Large intestine (tissue), 12 donors: ENCODE measurements at places on chromosomes 3 and 15.

- no peak for DNase-seq
These were observed 15.4 kb upstream of the BTLA start for GRCh38 chr3:112514527-112515128.

- no peak for DNase-seq
These were observed 103.9 kb upstream of the HES1 start for GRCh38 chr3:194031867-194032635.

- no peak for DNase-seq
These were observed 453.9 kb downstream of the SQOR start for GRCh38 chr15:46088486-46089445.

GRCh38 chr3:45055032-45055410 is 28.9 kb downstream of the CLEC3B start:
- no peak for DNase-seq

- DNase-seq = no peak
These were observed 362.1 kb downstream of the PLOD2 start for GRCh38 chr3:145798696-145799537.

DNA sequence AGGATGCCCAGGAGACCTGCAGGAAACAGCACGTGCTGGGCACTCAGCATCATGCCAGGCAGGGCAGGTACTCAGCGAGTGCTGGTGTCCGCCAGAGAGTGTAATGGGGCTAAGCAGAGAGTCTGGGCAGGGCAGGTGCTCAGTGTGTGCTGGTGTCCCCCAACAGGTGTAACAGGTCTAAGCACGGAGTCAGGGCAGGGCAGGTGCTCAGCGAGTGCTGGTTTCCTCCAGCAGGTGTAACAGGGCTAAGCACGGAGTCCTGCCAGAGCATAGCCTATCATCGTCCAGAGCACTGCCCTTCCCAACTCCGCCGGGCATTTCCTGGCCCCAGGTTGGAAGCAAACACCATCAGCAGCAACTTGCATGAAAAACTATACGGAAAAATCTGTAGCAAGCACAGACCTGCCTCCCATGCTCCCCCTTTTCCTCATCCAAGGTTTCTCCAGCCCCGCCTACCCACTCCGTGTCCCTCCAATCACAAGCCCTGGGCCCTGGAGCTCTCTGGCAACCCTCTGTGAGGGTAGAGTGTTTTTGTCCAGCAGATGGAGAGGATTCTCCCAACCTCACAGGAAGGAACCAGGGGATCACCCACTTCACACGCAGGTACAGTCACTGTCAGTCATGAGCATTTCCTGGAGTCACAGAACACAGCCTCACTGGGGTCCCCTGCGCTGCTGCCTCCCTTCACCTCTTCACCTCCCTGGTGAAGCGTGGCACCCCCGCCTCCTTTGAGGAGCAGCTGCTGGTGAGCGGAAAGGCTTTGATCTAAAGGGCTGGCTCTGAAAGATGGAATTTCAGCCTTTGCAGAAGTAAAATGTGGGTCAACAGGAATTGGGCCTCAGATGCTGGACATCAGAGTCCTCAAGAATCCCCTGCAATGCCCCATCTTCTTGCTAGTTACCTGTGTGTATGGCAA is 302.5 kb downstream of the OCA2 start:
- no peak for DNase-seq

- DNase-seq = no peak
These were observed 2.9 kb downstream of the PRKCI start for GRCh38 chr3:170225166-170225565.

GRCh38 chr3:188060840-188061544 is 93.0 kb upstream of the LPP start:
- no peak for DNase-seq

DNA sequence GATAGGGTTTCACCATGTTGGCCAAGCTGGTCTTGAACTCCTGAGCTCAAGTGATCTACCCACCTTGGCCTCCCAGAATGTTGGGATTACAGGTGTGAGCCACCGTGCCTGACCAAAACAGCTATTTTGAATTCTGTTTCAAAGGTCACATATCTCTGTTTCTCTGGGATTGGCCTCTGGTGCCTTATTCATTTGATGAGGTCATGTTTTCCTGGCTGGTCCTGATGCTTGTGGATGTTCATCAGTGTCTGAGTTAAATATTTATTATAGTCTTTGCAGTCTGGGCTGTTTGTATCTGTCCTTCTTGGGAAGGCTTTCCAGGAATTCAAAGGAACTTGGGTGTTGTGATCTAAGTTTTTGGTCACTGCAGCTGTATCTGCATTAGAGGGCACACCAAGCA is 5.1 kb downstream of the PATL2 start:
- DNase-seq = peak; percentile 47

GRCh38 chr15:44092221-44092620 is 102.8 kb downstream of the FRMD5 start:
- DNase-seq = no peak

DNA sequence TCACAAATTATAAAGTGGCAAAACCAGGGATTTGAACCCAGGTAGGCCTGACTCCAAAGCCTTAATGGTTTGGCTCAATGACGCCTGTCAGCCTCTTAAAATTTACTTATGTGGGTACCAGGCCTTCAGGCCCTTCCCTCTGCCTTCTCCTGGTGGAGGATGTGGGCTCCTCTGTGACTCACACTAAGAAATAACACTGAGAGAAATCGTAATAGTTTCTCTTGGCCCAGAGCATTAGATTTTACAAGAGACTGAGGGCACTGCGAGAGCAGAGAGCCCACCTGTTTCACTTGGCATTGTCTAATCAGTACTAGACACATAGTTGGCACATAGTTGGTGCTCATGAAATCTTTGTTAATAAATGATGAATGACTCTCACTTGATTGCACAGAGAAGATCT is 505.2 kb downstream of the SHQ1 start:
- DNase-seq = no peak

GRCh38 chr3:170802164-170803151 is 67.5 kb downstream of the RPL22L1 start:
- no peak for DNase-seq

GRCh38 chr3:107268469-107268868 is 108.8 kb upstream of the CCDC54 start:
- no peak for DNase-seq

- peak; percentile 18 for DNase-seq
These were observed 1.2 kb downstream of the GP5 start for GRCh38 chr3:194397757-194398312.

- DNase-seq = peak; percentile 5
These were observed 315.6 kb upstream of the ATP10A start for GRCh38 chr15:26178640-26179220.

DNA sequence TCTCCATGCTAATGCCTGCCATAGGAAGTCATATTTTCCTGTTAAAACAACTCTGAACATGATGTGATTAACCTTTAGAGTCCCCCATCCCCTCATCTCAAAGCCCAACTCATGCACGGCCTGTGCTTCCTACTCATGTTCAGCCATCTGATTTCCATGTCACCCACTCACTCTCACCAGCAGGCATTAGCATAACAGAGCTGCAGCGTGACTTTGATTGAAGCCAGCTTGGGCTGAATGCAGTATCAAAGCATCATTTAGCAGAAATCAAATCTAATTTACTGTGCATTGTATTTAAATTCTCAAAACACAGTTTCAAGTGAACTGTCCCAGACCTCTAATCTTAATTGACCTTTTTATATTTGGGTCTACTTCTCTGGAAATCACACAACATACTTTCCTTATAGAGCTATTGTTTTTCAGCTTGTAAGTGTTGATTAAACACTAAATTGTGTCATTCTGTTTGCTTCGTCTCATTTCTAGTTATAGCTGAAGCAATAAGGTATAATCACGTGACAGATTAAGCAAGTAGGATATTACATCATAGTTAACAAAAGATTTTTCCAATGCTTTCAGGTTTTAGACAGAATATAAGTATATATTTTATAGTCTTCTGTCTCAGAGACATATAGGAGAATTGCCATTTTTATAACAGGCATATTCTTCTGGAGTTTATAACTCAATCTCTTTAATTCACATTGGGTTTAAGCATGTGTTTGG is 501.5 kb downstream of the ROBO2 start:
- DNase-seq = no peak

- no peak for DNase-seq
These were observed 74.2 kb downstream of the SPSB4 start for GRCh38 chr3:141125351-141125750.

- DNase-seq = no peak
These were observed 27.3 kb upstream of the ST8SIA2 start for GRCh38 chr15:92366381-92366780.

- DNase-seq = no peak
These were observed 48.9 kb upstream of the AMOTL2 start for GRCh38 chr3:134423153-134423552.

GRCh38 chr15:65869954-65870871 is 922 bp downstream of the RAB11A start:
- DNase-seq = peak; percentile 83

GRCh38 chr15:31333119-31333518 is 6.5 kb downstream of the KLF13 start:
- no peak for DNase-seq

DNA sequence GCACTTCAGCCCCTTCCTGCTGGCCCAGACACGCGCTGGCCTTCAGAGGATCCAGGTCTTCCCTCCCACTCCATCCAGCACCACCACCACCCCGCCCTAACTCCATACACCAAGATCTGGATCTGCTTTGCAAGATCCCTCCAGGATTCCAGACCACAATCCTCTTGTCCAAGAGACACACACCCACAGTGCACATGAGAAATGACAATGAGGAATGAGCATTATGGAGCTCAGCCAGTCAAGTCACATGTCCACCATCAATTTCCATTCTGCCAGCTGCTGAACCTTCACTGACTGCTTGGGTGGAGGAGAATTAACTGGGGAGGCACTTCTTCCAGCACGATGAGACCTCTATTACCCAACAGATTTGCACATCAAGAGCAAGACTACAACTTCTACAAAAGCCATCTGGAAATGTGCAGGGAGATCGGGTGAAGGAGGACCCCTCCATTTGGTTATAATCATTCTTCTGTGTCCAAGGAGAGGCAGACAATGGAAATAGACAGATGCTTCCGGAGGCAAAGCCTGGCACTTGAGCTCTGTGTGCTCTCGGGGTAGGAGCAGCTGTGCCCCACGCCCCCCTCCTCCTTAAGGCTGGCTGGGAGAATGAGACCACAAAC is 12.3 kb upstream of the SPATA12 start:
- DNase-seq = no peak

- no peak for DNase-seq
These were observed 53.4 kb upstream of the SNRPN start for GRCh38 chr15:24901409-24901808.

DNA sequence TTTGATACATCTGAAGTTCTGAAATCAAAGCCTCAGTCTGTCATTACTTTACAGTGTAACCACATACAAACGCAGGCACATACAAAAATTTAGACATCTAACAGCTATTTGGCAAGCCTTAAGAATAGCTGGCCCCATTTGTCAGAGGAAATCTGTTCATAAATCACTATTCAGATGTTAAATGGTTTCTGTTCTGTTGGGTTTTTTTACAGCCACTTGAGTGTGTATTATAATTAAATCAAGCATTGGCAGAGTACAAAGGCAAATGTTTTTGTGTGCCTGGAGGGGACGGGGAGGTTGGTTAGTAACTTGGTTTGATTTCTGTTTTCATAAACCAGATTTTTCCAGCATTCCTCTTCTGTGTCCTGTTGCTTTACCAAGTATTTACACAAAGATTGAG is 24.1 kb downstream of the PIGB start:
- no peak for DNase-seq

DNA sequence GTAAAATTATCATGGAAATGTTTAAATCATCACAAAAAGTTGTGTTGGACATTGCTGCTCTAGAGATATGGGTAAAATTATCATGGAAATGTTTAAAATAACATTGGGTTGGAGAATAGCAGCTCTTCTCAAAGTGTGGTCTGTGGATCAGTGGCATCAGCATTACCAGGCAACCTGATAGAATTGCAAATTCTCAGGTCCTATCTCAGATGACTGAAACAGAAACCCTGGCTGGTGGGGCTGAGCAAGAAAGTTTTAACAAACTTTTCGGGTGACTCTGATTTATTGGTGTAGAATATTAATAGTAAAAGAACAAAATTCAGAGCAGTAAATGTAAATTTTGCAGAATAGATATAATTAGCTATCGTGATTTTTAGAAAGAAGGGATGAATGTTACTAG is 28.9 kb downstream of the NXPE3 start:
- no peak for DNase-seq

GRCh38 chr3:114903213-114903612 is 243.9 kb downstream of the ZBTB20 start:
- peak; percentile 11 for DNase-seq

DNA sequence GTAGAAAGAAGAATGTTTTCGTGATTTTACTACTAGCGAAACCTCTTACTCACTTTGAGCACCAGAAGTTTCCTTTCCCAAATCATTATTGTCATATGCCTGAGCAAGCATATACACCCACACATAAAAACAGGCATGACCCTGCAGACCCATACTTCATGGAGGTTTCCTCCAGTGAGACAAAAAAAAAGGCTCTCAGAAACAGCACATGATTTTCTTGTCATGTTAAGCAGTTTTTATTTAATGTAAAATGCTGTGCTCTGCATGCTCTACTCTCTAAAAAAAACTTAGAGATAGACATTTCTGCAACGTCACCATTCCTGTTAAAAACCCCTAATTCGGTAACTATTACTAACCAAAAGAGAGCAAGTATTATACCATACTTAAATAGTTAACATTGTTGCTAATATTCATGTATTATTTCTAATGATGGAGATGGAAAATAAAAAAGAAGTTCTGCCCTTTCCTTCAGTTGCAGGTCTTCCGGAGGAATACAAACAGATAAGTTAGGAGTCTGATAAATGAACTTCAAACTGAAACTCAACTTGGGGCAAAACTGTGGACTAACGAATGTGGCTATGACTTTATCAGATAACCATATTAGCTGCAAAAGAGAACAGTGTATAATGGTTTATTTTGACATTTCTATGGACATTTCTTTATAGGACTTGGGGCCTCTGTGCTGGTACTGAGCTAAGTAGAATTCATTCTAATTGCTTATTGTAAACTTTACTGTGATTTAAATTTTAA is 15.9 kb downstream of the CD200R1 start:
- DNase-seq = no peak

GRCh38 chr3:137692803-137693431 is 71.2 kb upstream of the SOX14 start:
- DNase-seq = no peak

GRCh38 chr3:32454731-32455608 is 47.7 kb downstream of the CMTM6 start:
- DNase-seq = no peak

- no peak for DNase-seq
These were observed 14.5 kb downstream of the NCEH1 start for GRCh38 chr3:172696357-172696756.

- peak; percentile 51 for DNase-seq
These were observed 54.4 kb upstream of the TLE3 start for GRCh38 chr15:70152070-70152480.

GRCh38 chr3:28280781-28281180 is 39.4 kb downstream of the CMC1 start:
- DNase-seq = no peak

- no peak for DNase-seq
These were observed 42.0 kb downstream of the ATP2C1 start for GRCh38 chr3:130935761-130936492.
